ENCODE measurements at places on chromosomes 2 and 18. TPM values are rescaled to one million over a fixed set of nuclear protein-coding genes. Genes with fewer than 3 reads are reported as not detected.

Gene SIX3
- total RNA-seq = not detected

Gene CXCR2
- not detected for total RNA-seq

Gene STK17B
- 50.3 TPM for total RNA-seq

Gene ANTXR1
- 29.2 TPM for total RNA-seq

Gene FAM110C
- total RNA-seq = not detected

Gene AGXT
- not detected for total RNA-seq

Gene FSHR
- not detected for total RNA-seq

Gene ARMC9
- total RNA-seq = 46.6 TPM

Gene TAF4B
- 0.83 TPM for total RNA-seq

DNA sequence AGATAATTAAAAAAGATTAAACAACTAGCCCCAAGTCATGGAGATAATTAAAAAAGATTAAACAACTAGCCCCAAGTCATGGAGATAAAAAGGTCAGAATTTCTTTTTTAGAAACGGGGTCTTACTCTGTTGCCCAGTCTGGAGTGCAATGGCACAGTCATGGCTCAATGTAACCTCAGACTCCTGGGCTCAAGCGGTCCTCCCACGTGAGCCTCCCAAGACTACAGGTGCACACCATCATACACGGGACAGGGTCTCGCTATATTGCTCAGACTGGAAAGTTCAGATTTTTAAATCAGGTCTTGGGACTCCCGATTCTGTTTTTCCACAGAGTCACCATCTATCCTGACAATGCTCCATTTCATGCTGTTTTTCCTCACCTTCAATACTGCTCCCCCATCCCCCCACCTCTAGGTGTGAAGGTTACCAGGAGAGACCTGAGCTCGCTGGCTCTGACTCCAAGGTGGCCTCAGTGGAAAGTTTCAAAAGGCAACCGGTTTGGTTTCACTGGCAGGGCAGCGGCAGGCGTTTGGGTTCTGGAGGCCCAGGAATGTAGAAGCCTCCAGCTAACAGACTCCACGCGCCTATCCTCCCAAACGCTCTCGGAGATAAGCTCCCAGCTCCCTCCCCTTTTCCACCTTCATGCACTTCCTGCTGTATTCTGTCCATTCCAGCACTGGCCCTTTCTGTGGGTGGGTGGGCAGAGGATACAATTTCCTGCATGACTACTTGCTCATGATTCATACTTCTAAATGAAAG lies 2.9 kb upstream of the SEMA4C start:
- peak; percentile 70 for DNase-seq

DNA sequence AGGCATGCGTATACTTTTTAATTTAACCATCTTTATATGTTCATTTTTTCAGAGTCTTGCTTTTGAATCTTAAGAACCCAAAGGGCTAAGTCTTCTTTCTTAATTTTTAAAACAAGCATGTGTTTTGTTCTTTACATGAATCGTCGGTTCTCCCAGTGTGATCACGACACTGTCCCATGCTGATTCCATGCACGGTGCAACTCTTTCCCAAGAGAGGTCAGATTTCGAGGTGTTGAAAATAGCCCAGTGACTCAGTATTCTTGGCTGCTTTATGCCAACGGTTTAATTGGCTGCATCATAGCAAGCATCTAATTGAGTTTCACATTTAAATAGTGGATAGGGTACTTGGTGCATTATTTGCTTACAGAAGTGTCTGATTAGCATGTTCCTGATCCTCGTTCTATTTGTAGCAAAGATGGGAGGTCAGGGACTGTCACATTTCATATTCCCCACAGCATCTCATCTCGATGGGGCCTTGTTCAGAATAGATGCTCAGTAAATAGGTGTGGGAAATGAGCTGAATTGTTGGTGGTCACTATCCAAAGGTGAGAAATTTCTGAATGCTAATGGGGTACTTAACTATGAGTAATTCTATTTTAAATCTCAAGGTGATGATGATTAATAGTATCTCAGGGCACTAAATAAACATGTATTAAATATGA lies 2.8 kb downstream of the NPAS2 start:
- DNase-seq = peak; percentile 51

DNA sequence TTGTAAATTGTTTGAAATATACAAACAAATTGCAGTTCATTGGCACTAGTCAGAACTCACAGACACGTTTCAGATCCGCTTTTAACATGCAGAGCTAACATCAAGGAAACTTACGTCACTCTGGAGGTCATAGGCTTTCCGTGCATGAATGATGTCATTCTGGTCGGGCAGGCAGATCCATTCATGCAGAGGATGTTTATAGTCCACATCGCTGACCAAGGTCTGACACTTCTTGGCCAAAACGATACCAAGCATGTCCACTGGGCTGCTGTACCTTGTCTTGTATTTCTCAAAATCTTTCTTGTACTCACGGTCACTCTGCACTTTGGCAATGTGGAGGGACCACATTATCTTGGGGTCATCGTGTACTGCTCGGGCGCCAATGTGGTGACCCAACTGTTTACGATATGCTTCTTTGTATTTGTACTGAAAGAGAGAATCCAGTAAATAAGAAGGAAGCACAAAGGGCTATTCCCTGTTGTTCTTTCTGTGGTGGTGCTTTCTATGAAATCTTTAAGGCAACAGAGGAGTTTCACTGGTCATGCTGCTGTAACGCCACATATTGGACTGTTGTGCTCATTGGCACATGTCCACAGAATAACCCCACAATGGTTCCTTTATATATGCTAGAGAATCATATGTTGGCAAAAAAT lies 114.8 kb downstream of the NEB start:
- DNase-seq = peak; percentile 70

GRCh38 chr2:241506793-241507429 lies 1.5 kb downstream of the STK25 start:
- no peak for DNase-seq

DNA sequence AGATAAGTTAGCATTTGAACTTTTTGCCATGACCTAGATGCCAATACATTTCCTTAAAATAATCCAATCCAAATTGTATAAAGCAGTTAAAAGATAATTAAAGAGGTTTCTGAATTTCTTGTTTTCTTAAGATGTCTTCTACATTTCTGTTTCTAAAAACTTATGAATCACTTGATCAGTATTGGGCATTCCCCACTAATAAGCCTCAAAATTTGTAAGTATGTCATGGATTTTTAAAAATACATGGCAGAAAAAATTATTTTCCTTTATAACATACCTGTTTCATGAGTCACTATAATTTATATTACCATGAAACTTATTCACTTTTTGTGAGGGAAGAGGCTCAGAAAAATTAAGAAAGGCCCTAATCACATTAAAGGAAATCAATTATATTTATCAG lies 90.3 kb upstream of the TFPI start:
- peak; percentile 1 for DNase-seq

DNA sequence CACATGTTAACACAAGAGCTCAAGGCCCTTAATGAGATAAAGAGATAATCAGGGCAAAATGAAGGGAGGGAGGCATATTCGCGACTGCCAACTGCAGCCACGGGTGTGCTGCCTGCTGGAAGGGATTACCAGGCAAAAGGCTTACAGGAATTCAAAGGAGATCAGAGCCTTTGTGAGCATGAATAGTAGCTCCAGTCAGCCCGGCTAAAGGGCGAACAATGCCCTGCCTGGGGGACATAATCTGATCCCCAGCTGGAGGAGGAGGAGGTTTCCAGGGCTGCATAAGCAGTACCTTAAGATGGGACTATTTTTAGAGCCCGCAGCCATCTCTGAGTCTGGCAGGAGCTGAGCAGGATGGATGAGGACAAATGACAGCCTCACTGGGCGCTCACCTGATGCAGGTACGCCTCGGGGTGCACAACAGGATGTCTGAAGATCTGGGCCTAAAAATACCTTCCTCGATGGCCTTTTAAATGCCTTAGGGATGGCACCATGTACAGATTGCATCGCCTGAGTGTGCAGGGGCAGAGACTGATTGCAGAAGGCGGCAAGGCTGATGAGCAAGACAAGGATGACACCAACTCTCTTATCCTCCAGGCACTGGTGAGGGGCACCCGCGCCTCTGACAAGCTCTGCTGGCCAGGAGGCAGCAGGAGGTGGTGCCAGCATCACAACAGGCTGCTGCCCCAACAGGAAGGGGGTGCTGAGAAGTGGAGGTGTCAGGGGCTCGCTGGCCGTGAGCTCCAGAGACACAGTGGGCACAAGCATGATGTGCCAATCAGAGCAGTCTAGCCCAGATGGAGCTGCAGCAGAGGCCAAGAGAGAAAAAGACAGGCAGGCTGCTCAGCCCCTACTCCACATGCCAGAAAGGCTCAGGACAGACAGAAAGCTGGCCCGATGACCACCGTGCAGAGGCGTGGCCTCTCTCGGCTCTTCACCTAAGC lies 111.4 kb downstream of the EIPR1 start:
- DNase-seq = no peak

DNA sequence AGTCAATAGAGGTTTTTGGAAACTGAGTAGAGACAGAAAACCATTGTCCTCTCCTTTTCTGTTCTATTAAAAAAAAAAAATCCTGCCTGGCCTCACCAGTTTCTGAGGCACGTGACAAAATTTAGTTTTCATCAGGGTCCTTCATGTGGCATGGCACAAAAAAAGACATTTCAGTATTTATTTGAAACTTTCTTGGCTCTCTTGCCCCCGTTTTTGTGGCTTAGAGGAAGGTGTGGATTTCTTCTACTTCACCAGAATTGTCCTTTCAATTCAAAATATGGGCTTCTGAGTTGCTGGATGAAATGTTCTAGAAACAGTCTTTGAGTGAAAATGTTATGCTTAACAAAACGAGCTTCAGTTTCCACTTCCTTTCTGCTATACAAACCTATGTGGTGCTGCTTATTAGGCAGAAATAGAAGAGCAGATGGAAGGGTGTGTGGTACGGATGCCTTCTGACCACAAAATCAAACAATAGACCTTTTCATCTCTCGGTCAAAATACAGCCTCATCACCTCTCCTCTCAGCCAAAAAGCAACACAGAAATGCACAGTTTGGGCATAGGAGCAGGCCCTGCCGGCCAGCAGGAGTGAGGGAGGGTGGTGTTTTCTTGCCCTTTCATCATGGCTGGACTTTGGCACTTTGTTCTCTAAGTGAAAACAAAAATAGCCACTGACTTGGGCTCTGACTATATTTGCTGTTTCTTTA lies 89.2 kb downstream of the SH3RF3 start:
- peak; percentile 75 for DNase-seq

GRCh38 chr2:127072970-127073369 lies 34.0 kb downstream of the BIN1 start:
- no peak for DNase-seq

- DNase-seq = no peak
These were observed 675.9 kb downstream of the DPP10 start for GRCh38 chr2:115118306-115118705.

- DNase-seq = no peak
These were observed 40.3 kb upstream of the HNMT start for GRCh38 chr2:137924019-137924418.

GRCh38 chr2:29697181-29697580 lies 224.2 kb downstream of the ALK start:
- no peak for DNase-seq

- DNase-seq = no peak
These were observed 11.3 kb upstream of the SPATA3 start for GRCh38 chr2:230984393-230985220.

DNA sequence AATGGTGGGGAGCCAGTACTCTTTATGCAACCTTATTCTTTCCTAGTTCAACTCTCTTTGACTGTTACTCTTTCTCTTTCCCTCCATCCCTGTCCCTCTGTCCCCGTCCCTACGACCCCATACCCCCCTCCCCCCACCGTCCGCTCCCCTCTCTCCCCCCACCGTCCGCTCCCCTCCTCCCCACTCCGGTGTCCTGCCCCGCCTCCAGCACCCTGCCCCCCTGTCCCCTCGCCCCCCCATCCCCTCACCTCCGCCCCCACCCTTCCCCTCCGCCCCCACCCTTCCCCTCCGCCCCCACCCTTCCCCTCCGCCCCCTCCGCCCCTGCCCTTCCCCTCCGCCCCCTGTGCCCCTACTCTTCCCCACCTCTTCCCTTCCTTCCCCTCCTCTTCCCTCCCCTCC lies 128.4 kb downstream of the LPIN1 start:
- DNase-seq = no peak
